H7 (cell line): ENCODE measurements at places on chromosomes 4 and X. TPM values are rescaled to one million over a fixed set of nuclear protein-coding genes. Genes with fewer than 3 reads are reported as not detected.

- DNase-seq = no peak
Measured at GRCh38 chr4:101958547-101958946, 168.0 kb downstream of the BANK1 start.

DNA sequence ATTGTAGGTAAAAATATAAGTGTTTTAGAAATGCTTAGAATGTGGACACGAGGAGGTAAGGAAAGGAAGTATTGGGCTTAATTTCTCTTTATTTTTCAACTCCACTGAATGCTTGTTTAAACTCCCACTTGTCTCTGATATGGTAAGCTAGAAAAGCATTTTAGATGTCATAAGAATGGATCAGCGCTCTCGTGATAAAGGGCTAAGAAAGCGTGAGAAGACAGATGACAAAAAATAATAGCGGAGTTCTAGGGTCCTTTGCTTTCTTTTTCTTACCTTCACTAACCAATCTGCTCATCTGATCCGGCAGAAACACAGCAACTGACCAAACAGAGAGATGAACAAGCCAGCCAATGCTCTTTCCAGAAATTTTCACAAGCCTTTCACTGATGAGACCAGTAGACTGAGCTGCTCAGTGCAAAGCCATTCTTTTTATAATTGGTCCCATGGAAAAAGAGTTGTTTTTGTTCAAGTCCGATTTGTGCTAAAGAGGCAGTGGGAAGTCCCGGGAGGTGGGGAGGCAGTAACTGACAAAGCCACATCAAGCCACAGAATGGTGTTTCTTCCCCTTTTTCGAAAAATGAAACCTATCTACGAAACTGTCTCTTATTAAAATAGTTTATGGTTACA lies at the start of gene TASL:
TASL (minus strand) TSS at position 405 of the 630 bp plus-strand sequence. CDS start 17,411 bp downstream, outside the sequence.
- DNase-seq = no peak

DNA sequence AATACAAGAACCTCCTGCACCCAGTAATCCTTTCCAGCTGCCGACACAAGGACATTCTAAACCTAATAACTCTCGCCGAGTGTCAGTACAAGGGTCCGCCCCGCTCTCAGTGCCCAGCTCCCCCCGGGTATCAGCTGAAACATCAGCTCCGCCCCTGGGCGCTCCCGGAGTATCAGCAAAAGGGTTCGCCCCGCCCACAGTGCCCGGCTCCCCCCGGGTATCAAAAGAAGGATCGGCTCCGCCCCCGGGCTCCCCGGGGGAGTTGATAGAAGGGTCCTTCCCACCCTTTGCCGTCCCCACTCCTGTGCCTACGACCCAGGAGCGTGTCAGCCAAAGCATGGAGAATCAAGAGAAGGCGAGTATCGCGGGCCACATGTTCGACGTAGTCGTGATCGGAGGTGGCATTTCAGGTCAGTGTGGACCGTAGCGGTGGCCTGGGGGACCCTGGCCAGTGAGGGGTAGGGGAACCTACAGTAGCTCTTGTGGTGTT lies at the start of gene MAOA:
MAOA (plus strand) TSS at position 295 of the 490 bp plus-strand sequence; CDS start at position 338, 43 bp downstream.
- DNase-seq = peak; percentile 61

DNA sequence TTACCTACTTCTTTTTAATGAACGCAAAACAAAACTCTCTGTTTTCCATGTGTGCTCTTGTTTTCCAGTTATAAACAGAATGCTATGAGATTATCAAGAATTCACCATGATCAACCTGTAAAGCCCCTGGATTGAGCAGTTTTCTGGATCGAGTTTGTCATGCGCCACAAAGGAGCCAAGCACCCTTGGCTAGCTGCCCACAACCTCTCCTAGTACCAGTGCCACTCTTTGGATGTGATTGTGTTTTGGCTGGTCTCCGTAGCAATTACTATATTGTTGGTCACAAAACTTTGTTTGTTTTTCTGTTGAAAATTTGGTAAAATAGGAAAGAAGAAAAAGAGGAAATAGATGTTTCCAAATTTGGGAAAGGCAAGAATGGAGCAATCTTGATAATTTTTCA lies 51.1 kb downstream of the UGT2B7 start:
- no peak for DNase-seq

DNA sequence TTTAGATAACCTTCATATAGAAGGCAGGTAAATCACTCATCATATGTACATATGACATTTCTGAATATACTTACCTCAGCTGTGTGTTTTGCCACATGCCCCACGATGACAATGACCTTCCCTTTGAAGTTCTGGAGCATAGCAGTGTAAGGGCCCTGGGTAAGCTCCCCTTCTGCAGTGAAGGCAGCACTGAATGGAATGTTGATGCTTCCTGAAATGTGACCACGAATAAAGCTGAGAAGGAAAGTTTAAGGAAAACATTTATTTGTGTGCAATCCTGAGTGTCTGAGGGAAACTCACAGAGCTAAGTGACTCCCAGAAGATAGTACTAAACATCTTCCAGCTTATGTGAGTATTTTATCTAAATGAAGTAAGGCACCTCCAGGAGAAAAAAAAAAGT lies 200.1 kb downstream of the NPNT start:
- peak; percentile 10 for DNase-seq

- no peak for DNase-seq
Measured at GRCh38 chr4:183588169-183588675, 70.8 kb downstream of the RWDD4 start.

GRCh38 chr4:101008503-101008902 lies 338.8 kb downstream of the PPP3CA start:
- DNase-seq = no peak

GRCh38 chr4:56654238-56654632 lies 26.9 kb downstream of the HOPX start:
- no peak for DNase-seq

ZCCHC4 gene
- total RNA-seq = 12.4 and 14.6 TPM in 2 replicates

DNA sequence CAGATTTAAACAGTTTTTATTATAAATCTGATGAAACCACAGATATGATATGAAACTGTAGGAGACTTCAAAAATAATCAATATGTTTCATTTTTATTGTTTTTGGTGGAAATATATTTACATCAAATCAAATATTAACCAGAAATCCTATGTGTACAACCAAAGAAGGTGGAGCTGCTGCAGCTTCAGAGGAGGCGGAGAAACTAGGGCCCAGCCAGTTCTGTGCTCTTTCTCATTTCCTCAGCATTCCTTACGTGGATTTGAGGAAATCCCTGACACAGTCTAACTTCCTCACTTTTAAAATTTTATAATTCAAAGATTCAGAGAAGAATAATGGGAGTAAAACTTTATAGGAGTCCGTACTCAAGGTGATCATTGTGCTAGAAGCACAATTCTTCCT lies 610.7 kb upstream of the CPXCR1 start:
- no peak for DNase-seq

SH3D19 gene
- total RNA-seq = 24.8 and 26.8 TPM in 2 replicates

DNA sequence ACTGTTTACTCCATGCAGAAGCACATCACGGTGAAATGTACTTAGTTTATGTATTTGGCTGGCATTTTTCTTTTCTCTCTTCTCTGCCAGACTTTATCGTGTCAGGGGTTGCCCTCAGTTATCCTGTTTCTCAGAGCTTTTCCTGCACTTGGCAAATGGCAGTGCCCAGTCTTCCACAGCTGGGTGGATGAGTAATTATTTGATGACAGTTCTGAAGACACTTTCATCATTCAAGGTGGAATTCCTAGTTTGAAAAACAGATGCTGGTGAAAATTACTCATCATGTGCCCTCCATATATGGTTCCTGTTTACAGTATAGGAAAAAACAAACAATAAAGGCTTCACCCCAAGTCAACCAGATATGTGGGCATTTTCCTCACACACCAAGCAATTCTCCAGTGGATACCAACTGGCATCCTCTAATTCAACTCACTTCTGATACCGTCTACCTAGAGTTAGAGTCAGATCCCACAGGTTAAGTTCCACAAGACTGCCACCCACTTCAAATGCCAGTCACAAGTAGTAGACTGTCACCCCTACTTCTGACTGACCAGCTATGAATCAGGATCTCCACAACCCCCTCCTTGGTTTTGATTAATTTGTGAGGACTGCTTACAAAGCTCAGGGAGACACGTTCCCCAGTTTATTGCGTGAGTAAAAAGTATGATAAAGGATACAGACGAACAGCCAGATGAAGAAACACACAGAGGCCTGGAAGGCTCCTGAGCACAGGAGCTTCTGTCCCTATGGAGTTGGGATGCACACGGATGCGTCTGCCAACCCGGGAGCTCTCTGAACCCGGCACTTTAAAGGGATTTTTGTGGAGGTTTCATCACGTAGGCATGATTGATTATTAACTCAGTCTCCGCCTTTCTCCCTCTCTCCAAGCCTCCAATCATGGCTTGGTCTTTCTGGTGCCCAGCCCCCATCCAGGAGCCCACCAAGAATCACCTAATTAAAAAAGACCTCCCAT lies 72.9 kb downstream of the CLDN34 start:
- DNase-seq = no peak

ERVMER34-1 gene
- 3.4 and 5.1 TPM in 2 replicates for total RNA-seq

ALB gene
- total RNA-seq = 0.03 TPM in 1 of 2 replicates, not detected in the other

DNA sequence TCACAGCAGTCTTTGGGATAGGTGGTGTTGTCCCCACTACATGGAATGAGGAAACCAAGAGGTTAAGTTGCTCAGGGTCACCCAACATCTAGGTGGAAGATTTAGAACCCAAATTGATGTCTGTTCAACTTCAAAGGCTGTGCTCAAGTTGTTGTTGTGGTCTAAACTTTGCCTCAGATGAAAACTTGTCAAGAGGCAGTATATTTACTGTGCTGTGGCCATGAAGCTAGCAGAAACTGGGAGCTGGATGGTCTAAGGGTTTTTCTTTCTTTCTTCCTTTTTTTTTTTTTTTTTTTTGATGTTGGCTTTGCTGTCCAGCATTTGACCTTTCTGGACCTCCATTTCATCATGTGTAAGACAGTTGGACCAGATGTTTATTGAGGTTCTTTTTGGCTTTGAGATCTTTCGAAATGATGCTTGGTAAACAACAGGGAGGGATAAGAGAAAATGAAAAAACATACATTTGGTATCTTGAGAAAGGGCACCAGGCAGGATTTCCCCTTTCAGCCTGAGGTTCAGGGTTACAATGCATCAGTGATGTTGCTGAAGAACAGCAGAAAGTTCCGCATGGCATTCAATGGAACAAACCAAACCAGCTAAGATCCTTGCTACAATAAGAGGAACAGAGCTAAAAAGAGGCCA lies 166.2 kb upstream of the RPS6KA3 start:
- DNase-seq = no peak

DNA sequence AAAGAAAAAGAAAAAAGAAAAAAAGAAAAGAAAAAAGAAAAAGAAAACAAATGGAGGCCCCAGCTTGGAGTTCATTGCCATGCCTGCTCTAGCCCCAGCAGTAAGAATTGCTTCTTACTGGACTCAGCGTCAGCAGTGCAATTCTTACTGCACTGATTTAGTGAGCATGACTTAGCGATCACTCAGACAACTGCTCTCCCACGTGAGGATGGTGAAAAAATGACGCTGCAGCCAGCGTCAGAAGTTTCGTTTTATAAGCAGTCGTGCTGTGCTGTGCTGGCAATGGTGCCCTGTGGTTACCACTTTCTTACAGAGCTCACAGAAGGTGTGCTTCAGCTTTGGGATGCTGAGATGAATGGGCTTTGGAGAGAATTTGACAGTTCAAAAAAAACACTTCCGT lies 68.3 kb upstream of the DDX3X start:
- no peak for DNase-seq

DNA sequence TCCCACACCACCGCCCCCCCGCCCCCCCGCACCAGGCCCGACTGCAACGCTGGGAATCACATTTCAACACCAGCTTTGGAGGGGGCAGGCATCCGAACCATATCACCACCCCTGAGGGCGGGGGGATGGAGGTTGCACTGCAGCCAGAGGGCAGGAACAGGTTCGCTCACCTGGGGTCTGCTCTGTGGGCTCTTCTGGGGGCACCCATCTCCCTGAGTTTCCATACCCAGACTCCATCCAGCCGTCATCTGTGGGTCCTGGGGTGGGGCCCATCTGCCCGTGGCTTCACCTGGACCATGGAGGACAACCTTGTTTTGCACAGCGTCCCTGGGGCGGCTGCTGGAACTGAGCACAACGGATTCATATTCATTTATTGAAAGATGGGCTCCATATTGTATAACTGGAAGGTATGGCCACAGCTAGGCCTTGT lies 6.9 kb downstream of the PSAPL1 start:
- peak; percentile 53 for DNase-seq

- no peak for DNase-seq
Measured at GRCh38 chr4:129821963-129822362, 726.0 kb downstream of the C4orf33 start.

DNA sequence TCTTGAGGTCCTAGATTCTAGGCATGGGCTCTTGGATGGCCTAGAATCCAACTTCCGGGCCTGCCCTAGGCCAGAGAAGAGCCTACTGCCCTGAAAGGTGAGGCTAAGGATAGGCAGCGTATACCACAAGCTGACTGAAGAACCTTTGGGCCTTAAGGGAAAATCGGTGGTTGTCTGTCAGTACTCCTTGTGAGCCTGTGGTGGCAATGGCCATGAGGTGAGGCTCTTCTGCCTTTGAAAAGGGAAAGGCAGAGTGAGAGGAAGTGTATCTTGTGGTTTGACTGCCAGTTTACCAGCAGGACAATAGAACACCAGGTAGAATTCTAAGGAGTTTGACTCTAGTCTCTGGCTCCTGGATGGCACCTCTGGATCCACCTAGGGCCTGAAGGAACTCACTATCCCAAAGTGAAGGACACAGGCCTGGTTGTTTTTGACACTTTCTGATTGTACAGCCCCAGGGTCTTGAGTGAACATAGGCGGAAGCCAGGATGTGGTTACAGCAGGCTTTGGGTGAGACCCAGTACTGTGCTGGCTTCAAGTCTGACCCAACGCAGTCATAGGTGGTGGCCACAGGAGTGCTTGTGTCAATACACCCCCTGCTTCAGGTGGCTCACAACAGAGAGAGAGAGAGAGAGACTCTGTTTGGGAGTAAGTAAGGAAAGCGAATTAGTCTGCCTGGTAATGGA lies 20.9 kb downstream of the ITIH6 start:
- DNase-seq = no peak

- DNase-seq = no peak
Measured at GRCh38 chr4:183413234-183414200, 30.9 kb upstream of the CDKN2AIP start.

DNA sequence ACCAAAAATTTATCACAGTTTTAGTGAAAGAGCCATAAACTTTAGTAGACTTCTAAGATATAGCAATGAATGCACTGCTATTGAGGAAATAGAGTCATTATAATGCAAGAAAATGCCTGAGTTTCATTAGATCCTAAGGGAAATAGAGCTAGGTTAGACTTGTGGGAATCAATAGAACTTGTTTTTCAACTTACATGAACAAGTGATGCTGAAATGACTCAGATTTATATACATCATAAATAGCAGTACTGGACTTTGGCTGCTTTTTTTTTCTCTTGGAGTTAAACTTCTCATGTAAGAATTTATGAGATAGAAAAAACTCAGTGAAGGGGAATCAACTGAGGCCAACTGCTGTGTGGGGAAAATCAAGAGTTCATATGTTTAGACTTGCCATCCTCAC lies 216.5 kb upstream of the AADAT start:
- no peak for DNase-seq

SOWAHB gene
- total RNA-seq = 0.10 and 0.41 TPM in 2 replicates

- peak; percentile 89 for DNase-seq
Measured at GRCh38 chr4:184347251-184348239, 126.8 kb downstream of the IRF2 start.

- peak; percentile 41 for DNase-seq
Measured at GRCh38 chrX:153861151-153861550, 24.8 kb downstream of the L1CAM start.
